Stimulated activated CD4-positive, alpha-beta T cell treated with anti-CD3 and anti-CD28 coated beads, Interleukin-15, amount 100 ng/mL, for 24 hours (primary cell): ENCODE measurements at places on chromosomes 3 and 15.

DNA sequence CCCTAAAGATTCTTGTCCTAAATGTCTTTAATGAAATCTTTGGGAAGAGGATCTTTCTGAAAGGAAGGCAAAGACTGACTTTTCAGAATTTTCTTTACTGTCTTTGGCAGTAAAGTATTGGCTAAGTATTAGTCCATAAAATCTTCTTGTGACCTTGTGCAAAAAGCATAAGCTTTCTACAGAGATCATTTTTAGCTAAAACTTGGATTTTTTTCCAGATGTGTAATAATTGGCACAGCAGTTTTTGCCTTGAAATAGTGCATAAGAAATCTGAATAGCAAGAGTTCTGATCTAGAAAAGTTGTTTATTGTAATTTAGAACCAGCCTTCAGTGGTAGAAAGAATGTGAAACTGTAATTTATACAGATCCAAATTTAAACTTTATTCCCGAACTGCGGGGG is 122.8 kb upstream of the CGNL1 start:
- no peak for DNase-seq

- no peak for DNase-seq
These were observed 239.5 kb upstream of the MEIS2 start for GRCh38 chr15:37339856-37340255.

DNA sequence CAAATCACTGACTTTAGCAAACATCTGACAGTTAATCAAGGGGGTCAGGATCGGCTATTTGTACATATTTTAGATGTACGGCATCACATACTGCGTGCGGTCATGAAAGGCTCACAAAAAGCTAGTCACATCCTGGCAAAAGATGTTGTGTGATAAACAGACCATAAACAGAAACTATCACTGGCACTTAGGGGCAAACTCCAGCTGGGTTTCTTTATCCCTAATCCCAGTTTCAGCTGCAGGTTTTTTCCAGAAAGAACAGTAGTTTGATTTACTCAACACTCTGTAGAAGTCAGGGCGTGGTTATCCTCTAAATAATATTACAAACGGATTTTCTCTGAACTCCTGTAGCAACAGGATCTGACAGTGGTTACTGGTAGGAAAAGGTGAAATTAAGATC is 112.4 kb upstream of the BHLHE40 start:
- no peak for DNase-seq

DNA sequence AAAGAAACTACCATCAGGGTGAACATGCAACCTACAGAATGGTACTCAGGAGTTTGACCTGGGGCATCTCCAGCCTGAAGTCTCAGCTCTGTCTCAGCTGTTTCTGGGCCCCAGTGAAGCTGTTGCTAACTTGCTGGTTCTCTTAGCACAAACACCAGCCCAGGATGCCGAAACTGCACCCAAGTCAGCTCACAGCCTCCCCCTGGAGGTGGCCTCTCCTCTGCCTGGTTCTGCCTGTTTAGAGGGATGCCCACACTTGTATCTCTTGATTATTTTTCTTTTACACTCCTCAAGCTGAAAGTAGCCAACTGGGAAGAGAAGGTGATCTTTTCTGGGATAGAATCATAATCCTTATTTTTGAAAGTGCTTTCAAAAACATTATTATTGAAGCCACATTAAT is 289.0 kb upstream of the RASGRP1 start:
- peak; percentile 35 for DNase-seq

GRCh38 chr15:80424381-80424780 is 20.2 kb downstream of the ARNT2 start:
- no peak for DNase-seq

DNA sequence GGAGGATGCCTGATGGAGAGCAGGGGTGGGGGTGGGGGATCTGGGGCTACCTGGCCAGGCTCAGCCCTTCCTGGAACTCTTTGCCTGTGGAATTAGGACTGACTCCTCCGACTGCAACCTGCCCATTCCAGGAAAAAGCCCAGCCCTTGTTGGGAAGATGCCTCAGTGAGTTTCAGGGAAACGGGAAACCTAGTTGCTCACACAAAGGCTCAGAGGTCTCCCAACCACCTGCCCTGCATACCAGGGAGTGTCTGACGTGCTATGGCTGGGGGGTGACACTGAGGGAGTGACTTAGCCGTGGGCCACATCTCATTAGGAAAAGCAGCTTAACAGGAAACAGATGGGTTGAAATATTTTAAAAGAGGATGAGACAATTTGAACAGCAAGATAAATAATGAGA is 27.9 kb downstream of the CYP8B1 start:
- no peak for DNase-seq

- peak; percentile 61 for DNase-seq
These were observed 3.7 kb downstream of the IQSEC1 start for GRCh38 chr3:13069495-13069894.

DNA sequence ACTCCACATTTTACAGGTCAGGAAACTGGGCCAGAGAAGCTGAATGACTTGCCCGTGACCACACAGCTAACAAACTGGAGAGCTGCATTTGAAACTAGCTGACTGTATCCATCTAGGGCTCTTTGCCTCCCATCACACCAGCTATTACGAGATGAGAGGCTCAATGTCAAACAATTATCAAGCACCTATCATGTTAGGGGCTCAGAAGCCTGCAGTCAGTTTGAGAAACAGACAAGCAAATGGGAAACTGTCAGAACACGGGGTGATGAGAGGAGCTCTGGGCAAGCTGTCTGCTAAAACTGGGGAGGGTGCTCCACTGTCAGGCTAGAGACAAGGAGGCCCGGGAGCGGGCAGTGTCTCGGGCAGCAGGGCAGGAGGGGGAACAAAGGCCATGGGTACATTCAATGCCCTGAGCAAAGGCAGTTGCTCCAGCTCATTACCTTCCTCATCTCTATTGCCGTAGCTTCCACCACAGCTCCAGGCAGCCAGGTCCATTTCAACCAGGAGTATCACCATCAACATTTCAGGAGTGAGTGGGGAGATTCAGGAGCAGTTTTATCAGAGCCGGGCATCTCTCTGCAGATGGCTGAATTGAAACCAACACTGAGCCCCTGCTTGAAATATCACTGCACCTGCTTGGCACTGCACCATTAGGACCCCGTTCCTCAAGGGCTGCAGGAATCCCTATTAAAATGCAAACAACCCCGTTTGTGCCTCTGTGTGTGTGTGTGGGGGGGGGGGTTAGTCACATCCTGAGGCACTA is 122.6 kb downstream of the RAB11A start:
- DNase-seq = no peak

GRCh38 chr3:62562017-62562416 is 188.7 kb upstream of the FEZF2 start:
- DNase-seq = no peak

DNA sequence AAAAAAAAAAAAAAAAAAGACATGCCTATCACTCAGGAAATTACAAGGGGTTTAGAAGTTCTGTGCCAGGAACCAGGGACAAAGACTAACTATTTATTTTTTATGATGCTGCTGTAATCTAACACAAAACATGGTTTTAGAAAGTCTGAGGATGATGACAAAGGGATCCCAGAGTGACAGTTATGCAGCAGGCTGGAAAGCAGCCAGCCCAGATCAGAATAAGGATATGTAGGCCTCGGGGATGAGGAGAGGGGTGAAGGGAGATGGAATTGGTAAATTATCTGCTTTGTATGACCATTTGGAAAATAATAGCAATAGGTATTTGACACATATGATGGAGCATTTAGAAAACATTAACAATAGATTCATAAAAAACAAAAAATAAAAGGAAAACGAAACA is 34.1 kb upstream of the NMD3 start:
- DNase-seq = no peak

GRCh38 chr3:63727233-63727632 is 74.8 kb downstream of the SNTN start:
- DNase-seq = no peak

DNA sequence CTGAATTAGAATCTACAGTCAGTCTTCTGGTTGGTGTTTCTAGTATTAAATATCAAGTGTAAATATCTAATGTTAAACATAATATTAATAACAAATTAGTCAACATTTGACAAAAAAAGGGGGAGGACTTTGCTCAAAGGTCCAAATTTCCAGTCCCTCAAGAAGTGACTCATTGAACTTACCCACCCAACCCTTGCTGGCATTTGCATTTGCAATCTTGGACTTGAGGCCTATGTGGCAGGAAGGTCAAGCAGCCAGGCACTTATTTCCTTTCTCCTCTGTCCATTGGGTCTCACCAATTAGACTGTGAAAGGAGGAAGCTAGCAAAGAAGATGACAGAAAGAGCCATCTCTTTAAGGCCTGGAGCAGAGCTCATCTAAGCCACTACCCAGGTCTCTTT is 174.0 kb downstream of the THRB start:
- DNase-seq = no peak

- no peak for DNase-seq
These were observed 39.3 kb downstream of the GLB1 start for GRCh38 chr3:33057320-33058298.

- DNase-seq = peak; percentile 64
These were observed 16.1 kb upstream of the ATP8B4 start for GRCh38 chr15:50135031-50135551.

- DNase-seq = no peak
These were observed 326.3 kb upstream of the PDZRN3 start for GRCh38 chr3:73950865-73951558.

DNA sequence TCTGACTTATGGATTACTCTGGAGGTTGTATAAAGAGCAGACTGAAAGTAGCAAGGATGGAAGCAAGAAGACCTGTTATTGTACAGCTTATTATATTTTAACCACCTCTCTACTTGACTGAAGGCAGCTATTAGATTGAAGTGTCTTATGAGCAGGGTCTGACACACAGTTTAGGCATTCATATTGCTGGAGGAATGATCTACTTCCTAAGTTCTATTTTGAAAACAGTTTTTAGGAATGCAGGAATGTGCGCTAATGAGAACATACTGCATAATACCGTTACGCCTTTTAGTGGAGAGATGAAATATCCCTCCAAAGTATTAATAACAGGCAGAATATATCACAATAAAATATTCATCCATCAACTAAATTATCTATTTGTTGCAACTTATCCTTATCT is 193.3 kb downstream of the ISL2 start:
- DNase-seq = no peak

DNA sequence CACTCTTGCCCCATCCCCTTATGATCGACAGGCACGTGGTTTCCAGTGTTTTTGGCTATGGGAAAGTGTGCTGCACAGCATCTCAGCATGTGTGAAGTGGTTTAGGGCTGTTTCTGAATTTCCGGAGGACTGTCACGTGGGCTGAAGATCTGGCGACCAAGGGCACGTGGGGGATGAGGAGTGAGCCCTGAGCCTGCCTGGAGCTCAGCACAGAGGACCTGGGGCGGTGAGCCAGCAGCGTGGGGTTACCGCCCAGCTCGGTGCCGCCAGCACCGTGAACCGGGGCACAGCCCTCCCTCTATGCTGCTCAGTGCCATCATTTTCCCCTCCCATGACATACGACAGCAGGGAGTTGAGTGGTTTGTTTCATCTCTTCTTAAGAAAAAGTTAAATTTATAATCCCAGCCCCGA is 150.2 kb downstream of the DNAJB8 start:
- DNase-seq = peak; percentile 66

GRCh38 chr3:27824312-27825200 is 102.4 kb upstream of the EOMES start:
- no peak for DNase-seq

GRCh38 chr3:27883266-27883665 is 161.1 kb upstream of the EOMES start:
- no peak for DNase-seq

DNA sequence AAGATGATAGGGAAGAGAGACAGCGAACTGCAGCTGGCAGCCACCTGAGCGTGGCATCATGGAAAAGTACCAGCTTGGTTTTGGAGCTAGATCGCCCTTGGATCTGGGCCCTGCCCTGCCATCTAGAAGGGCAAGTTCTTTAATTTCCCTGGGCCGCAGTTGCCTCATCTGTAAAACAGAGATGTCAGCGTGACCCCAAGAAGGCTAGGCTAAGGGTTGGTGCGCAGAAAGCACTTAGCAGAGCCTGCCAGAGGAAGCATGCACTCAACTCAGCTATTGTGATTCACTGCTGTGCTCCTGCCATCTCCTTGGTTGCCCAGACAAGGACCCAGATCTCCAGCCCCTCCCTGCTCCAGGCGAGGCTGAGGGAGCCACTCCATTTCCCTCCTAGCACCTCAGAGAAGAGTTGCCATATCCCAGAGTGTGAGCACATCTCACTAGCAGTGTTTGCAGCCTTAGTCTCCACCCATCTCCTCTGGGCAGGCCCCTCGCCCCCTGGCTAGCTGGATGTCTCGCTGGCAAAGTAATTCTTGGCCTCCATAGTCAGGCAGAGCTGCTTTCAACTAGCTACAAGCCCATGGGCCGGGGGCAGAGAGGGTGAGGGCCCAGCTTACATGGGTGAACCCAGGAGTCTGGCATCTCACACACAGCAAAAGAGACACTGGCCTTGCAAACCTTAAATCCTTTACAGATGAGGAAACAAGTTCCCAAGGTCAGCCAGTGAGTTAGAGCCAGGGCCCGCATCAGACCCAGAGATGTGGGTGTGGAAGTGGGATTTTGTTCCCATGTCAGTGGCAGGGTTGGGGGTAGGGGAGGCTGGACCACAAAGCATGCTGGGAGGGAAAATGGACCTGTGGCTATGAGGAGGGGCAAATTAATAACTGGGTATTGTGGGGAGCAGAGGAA is 280.7 kb upstream of the TLE3 start:
- no peak for DNase-seq

- DNase-seq = peak; percentile 30
These were observed 650 bp downstream of the PYGO1 start for GRCh38 chr15:55587321-55588069.

GRCh38 chr3:59212128-59212779 is 162.4 kb upstream of the CFAP20DC start:
- DNase-seq = no peak

DNA sequence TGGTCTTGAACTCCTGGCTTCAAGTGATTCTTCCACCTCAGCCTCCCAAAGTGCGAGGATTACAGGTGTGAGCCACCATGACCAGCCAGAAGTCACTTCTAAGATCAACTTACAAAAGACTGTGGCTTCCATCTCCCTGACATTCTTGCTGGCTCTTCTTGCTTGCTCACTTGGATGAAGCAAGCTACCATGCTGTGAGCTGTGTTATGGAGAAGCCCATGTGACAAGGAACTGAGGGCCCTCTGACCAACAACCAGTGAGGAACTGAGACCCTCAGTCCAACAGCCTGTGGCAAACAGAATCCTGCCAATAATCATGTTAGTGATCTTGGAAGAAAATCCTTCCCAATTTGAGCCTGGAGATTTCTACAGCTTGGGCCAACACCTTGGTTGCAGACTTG is 7.2 kb upstream of the VPS8 start:
- DNase-seq = no peak

- DNase-seq = no peak
These were observed 22.5 kb downstream of the LRRC28 start for GRCh38 chr15:99273801-99274200.

DNA sequence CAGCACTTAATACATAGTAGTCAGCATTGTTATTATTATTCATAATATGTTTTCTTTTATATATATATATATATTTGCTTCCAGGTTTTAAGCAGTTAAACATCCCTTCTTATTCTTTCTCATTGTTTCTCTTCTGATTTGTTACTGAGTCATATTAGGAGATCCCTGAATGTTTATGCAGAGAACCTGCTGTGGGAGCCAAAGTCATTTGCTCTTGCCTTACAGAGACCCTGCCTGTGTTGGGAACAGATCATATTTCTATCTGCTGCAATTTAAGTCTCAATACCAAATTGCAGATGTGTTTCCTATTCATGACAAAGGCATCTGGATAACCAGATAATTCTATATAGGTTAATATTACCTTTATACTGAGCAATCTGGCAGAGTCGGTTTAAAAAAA is 323.0 kb upstream of the UMPS start:
- no peak for DNase-seq

- DNase-seq = no peak
These were observed 250.1 kb upstream of the HES1 start for GRCh38 chr3:193885832-193886231.

- no peak for DNase-seq
These were observed 29.5 kb downstream of the C2CD4B start for GRCh38 chr15:62135532-62136134.
